Keratinocyte (primary cell): ENCODE measurements at places on chromosomes 3 and 15.

- no peak overlapping the region for H3K4me3 ChIP-seq
- DNase-seq: peak; percentile 4
- no peak overlapping the region for H3K27ac ChIP-seq
- H3K36me3 ChIP-seq: no peaks in the 10 kb centered on the region
Measured at GRCh38 chr3:152175528-152175889, 93.2 kb upstream of the MBNL1 start.

DNA sequence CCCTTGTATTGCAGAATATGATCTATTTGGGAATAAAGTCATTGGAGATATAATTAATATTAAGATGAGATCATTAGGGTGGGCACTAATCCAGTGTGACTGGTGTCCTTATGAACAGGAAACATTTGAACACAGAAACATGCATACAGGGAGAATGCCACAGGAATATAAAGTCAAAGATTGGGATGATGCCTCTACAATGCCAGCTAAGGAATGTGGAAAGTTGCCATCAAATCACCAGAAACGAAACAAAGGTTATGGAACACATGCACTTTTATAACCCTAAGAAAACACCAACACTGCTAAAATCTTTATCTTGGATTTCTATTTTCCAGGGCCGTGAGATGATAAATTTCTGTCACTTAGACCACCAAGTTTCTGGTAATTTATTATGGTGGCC is 442.4 kb upstream of the BCHE start:
- no peaks in the 10 kb centered on the region for H3K27me3 ChIP-seq
- no peaks in the 10 kb centered on the region for H3K36me3 ChIP-seq
- peaks cover 14% of the 10 kb centered on the region for H3K4me1 ChIP-seq
- no peak overlapping the region for H3K27ac ChIP-seq

DNA sequence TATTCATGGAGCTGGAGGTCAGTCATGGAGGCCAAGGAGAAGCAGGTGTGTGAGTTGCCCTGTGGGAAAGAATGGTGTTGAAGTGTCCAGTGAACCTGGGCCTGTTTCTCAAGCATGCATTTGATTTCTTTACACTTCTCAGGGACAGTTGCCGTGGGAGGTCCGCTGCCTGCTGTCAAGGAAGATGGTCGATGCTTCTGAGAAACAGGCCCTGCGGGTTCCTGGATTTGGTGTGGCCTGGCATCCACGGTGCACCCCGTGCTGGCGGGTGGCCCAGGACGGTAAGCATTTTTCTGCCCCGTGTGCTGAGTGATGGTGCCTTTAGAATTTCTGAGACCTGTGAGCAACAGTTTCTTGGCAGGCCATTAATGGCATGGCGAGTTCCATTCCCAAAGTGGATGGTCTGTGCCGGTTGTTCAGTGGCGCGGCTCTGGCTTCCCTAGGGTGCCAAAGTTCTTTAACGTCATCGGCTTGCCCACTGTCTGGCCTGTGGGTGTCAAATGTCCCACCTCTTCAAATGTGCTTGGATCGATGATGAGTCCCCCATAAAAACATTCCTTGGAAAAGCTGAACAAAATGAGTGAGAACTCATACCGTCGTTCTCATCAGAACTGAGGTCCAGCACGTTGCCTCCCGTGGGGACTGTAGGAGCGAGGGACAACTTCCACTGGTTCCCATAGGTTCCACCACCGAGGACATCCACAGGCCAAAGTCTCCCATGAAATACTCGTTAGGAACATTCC is 107.2 kb downstream of the SNRPN start:
- no peak for DNase-seq
- H3K4me1 ChIP-seq: no peaks in the 10 kb centered on the region
- H3K36me3 ChIP-seq: peaks cover 28% of the 10 kb centered on the region
- no peak overlapping the region for H3K4me3 ChIP-seq
- H3K27ac ChIP-seq: no peak overlapping the region
- H3K27me3 ChIP-seq: no peaks in the 10 kb centered on the region

DNA sequence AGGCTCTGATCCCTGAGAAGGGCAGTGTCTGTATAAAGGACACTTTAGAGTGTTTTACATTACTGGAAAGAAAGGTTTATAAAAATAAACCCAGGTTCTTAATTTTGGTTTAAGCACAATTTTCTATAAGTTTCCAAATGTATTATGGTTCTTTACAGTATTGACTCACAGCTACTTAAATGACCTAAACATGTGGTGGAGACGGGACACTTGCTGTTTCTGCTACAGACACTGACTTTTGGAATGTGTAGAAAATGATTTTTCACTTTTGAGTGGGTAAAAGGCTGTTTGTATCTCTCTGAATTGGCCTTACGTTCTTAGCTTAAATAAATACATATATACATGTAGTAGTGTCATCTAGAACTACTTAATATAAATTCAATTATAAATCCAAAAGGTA is 55.4 kb downstream of the SNRK start:
- no peak overlapping the region for H3K4me3 ChIP-seq
- no peak for DNase-seq
- H3K4me1 ChIP-seq: no peaks in the 10 kb centered on the region
- H3K36me3 ChIP-seq: peaks cover 21% of the 10 kb centered on the region

- no peaks in the 10 kb centered on the region for H3K27me3 ChIP-seq
- no peak for DNase-seq
- peaks cover 15% of the 10 kb centered on the region for H3K36me3 ChIP-seq
- H3K4me3 ChIP-seq: no peak overlapping the region
Measured at GRCh38 chr3:50050361-50050760, 38.4 kb upstream of the RBM5 start.

GRCh38 chr3:127226457-127226856 is 33.5 kb downstream of the PRR23E start:
- H3K4me1 ChIP-seq: peaks cover 5% of the 10 kb centered on the region
- no peaks in the 10 kb centered on the region for H3K36me3 ChIP-seq
- H3K27me3 ChIP-seq: peaks cover 16% of the 10 kb centered on the region
- no peak overlapping the region for H3K27ac ChIP-seq
- DNase-seq: peak; percentile 58

- no peak for DNase-seq
- no peaks in the 10 kb centered on the region for H3K36me3 ChIP-seq
- H3K4me3 ChIP-seq: no peak overlapping the region
- H3K27me3 ChIP-seq: no peaks in the 10 kb centered on the region
Measured at GRCh38 chr15:79372428-79372827, 59.7 kb upstream of the MINAR1 start.

- no peak for DNase-seq
- H3K27ac ChIP-seq: peak within 1 kb of the TSS; percentile 21
- peaks cover 40% of the 10 kb centered on the region for H3K4me1 ChIP-seq
- H3K36me3 ChIP-seq: peaks cover 4% of the 10 kb centered on the region
Measured at GRCh38 chr3:9902372-9903237, at the start of gene IL17RE. Gene IL17RE (plus strand): TSS chr3:9902848. CDS start chr3:9902933, 85 bp downstream.

DNA sequence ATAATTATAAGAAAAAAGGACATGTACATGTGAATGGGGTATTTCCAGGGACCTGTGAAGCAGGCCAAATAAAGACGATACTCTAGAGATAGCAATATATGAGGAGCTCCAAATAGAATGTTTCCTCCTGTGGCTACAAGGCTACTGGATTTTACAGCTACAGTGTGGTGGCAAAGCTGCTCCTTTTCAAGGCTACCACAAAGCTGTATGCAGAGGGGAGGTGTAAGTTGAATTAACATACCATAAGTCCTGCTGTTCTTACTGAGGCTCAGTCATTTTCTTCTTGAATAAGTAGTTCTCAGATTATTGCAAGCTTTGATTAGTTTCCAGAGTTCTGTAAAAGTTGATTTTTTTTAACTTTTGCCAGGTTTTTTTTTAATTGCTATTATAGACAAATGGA is 1184.6 kb upstream of the EPHA6 start:
- H3K27me3 ChIP-seq: no peaks in the 10 kb centered on the region
- H3K4me3 ChIP-seq: no peak overlapping the region
- H3K36me3 ChIP-seq: no peaks in the 10 kb centered on the region
- no peaks in the 10 kb centered on the region for H3K4me1 ChIP-seq
- H3K27ac ChIP-seq: no peak overlapping the region

GRCh38 chr3:128425142-128425845 is 41.4 kb downstream of the DNAJB8 start:
- DNase-seq: no peak
- H3K27ac ChIP-seq: no peak overlapping the region
- H3K4me1 ChIP-seq: no peaks in the 10 kb centered on the region
- H3K27me3 ChIP-seq: peaks cover 13% of the 10 kb centered on the region
- no peaks in the 10 kb centered on the region for H3K36me3 ChIP-seq

DNA sequence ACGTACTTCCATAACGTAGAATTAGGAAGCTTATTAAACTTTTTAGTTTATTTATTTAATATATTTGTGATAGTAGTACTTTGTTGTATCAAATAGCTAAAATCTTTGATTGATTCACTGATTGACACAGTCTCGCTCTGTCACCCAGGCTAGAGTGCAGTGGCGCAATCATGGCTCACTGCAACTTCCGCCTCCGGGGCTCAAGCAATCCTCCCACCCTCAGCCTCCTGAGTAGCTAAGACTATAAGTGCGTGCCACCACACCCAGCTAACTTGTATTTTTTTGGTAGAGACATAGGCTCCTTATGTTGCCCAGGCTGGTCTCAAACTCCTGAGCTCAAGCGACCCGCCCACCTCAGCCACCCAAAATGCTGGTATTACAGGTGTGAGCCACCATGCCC is 5.7 kb downstream of the APH1B start:
- H3K36me3 ChIP-seq: no peaks in the 10 kb centered on the region
- H3K27me3 ChIP-seq: no peaks in the 10 kb centered on the region
- H3K4me1 ChIP-seq: no peaks in the 10 kb centered on the region
- DNase-seq: no peak

DNA sequence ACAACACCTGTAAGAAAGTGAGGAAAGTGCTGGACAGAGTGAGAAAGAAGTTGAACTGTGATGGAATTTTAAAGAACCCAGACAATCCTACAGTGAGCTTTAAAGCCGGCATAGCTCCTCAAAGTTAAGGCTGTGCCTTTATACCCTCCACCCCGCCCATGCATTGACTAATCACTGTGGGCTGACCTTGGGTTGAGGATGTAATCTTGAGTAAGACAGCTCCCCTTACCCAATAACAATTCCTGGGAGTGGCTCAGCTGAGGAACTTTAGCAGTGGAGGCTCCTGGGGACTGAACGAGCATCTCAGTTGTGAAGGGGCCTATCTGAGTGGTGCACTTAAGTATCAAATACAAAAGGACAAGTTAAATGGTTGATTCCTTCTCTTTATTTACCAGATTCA is 35.7 kb upstream of the ZNF770 start:
- no peak for DNase-seq
- no peak overlapping the region for H3K4me3 ChIP-seq
- H3K27ac ChIP-seq: no peak overlapping the region
- H3K4me1 ChIP-seq: no peaks in the 10 kb centered on the region

- peaks cover 17% of the 10 kb centered on the region for H3K27me3 ChIP-seq
- no peak for DNase-seq
- peaks cover under 1% of the 10 kb centered on the region for H3K4me1 ChIP-seq
- H3K4me3 ChIP-seq: no peak overlapping the region
- H3K27ac ChIP-seq: no peak overlapping the region
- H3K36me3 ChIP-seq: no peaks in the 10 kb centered on the region
Measured at GRCh38 chr3:13553686-13554085, 4.8 kb downstream of the FBLN2 start.

DNA sequence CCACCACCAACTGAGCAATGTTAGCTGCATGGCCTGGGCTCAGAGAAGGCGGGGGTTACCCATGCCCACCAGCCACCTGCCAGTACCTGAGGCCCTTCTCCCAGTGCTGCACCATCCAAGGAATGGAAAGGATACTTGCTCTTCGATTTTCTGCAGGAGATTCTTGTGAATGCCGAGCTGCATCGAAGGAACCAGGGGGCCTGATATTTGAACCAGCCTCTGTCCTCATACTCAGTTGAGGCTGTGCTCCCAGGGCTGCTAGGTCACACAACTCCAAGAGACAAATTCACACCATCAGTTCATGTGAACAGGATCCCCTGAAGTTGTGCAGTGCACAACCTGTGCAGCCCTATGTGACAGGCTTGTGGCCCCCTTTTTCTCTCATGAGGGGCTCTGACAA is 18.0 kb downstream of the PLA2G4F start:
- no peak overlapping the region for H3K4me3 ChIP-seq
- H3K27ac ChIP-seq: no peak overlapping the region
- H3K27me3 ChIP-seq: no peaks in the 10 kb centered on the region

DNA sequence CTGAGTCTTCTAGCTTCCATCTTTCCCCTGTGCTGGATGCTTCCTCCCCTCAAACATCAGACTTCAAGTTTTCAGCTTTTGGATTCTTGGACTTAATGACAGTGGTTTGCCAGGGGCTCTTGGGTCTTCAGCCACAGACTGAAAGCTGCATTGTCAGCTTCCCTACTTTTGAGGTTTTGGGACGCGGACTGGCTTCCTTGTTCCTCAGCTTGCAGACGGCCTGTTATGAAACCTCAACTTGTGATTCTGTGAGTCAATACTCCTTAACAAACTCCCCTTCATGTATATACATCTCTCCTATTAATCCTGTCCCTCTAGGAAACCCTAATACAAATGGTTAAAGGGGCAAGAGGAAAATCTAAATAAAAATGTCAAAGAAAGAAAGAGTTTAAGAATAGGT is 100.1 kb downstream of the ABI3BP start:
- DNase-seq: no peak
- H3K36me3 ChIP-seq: no peaks in the 10 kb centered on the region
- H3K4me1 ChIP-seq: no peaks in the 10 kb centered on the region
- no peak overlapping the region for H3K4me3 ChIP-seq
- H3K27ac ChIP-seq: no peak overlapping the region
- H3K27me3 ChIP-seq: no peaks in the 10 kb centered on the region

DNA sequence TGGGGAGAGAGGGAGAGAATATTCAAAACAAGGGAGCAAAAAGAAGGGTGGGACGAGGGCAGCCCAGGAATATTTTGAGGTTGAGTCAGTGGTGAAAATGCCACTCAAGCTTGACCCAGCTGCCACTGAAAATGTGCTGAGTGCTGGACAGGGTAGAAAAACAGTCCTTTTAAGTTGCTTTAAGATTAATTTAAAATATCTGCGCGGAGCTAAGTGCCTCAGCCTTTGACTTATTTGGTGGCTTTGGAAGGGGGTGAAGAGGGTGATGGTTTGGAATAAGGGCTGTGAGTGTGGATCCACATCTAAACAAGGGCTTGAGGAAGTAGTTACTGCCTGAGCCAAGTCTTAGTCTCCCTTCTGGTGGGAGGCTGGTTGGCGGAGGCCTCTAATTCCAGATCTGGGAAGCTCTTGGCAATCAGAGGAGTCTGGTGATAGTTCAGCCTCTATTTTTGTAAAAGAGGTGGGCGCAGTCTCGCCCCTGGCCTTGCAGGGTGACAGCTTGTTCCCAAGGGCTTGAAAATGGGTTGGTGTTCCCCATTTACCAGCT is 280.8 kb upstream of the ROPN1 start:
- no peak overlapping the region for H3K4me3 ChIP-seq
- H3K36me3 ChIP-seq: no peaks in the 10 kb centered on the region
- no peak for DNase-seq
- H3K27me3 ChIP-seq: peaks cover 4% of the 10 kb centered on the region
- H3K27ac ChIP-seq: no peak overlapping the region

DNA sequence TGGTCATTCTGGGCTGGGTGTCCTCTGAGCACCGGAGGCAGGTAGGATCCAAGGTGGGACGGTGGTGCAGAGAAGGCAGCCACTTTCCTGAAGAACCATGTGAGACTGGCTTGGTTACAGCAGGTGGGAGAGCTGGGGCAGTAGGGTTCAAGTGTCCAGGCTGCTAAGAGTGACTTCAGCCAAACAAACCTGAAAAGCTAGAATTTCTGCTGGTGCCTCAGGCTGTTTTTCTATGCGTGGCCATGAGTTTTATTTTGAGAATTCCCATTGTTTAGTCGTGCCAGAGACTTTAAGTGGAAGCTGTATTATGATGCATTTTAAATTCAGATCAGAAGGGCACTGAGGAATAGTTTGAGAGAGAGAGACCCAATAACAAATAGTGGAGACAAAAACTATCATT is 20.1 kb downstream of the USP13 start:
- no peak overlapping the region for H3K4me3 ChIP-seq
- no peak overlapping the region for H3K27ac ChIP-seq

- no peak overlapping the region for H3K27ac ChIP-seq
- no peaks in the 10 kb centered on the region for H3K36me3 ChIP-seq
- H3K4me1 ChIP-seq: peaks cover 10% of the 10 kb centered on the region
Measured at GRCh38 chr3:29195056-29195455, 85.8 kb upstream of the RBMS3 start.
